Stimulated activated naive CD8-positive, alpha-beta T cell treated with anti-CD3 and anti-CD28 coated beads, Interleukin-15, Interleukin-2, amounts not matched to agents 100 U/mL and 50 U/mL, for 24 hours (primary cell): ENCODE measurements at places on chromosomes 12 and 14.

- no peak for DNase-seq
Observed at GRCh38 chr14:52538623-52539022, 13.7 kb downstream of the TXNDC16 start.

DNA sequence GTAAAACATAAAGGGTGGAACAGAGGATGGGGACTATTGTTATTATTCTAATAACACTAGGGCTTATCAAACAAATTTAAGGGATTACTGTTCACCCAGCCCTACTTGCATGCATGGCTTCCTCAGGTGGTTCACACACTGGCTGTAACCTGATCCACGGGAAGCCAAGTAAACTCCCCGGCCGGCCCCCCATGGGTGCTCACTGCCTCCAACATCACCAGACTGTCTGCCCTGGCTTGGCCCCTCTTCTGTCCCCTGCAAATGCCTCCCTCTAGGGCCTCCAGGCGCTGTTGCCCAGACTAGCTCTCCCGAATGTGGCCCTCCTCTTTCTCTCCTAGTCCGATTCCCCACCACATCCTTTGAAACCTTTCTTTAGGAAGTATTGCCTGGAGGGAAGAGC lies 18.6 kb downstream of the FAIM2 start:
- DNase-seq: no peak

DNA sequence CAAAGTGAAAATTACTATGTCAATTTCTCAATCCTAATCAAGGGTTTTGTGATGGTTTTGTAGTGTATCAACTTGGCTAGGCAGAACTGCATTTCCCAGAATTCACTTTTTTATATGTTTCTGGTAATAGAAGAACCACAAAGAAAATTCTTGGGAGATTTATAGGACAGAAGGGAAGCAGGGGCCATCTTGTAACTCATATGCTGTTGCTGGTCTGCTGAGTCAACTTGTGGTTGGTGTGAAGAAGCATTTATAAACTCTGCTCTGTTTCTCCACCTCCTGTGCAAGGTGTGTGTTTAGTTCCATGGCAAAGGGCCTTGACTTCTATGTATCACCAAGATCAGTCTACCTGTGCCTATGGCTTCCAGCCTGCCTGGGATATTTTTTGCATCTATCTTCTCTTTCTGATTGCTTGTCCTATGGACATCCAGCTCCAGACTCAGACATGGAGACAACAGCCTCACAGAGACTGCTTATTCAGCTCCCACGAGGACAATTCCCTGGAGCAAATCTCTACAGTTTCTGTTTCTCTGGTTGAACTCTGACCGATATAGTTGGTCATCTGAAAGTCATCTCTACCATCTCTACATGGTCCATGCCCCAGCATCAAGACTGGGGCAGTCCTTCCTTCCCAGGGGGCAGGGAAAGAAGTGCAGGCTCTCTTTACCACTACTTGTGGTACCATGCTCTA lies 364.3 kb upstream of the DDHD1 start:
- no peak for DNase-seq

DNA sequence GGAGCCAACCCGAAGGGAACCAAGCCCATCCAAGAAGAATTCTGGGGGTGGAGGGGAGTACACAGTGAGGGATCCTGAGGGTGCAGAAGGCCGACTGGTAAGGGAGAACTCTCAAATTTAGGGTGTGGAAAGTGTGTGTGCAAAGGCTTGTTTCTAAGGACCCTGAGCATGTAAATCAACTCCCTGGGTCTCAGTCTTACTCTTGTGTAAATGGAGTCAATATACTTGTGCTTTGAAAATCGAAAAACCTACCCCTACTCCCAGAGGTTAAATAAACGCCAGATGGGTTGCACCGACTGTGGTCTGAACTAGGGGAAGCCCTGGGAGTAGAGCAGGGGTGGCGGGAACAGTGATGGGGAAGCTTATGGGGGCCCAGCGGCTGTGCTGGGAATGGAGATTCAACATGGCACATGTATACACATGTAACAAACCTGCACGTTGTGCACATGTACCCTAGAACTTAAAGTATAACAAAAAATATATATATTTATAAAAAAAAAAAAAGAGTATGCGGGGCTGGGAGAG lies 6.0 kb downstream of the B4GALNT1 start:
- DNase-seq: no peak

- no peak for DNase-seq
Observed at GRCh38 chr12:3727354-3727753, 25.6 kb downstream of the CRACR2A start.

- DNase-seq: no peak
Observed at GRCh38 chr14:103084021-103084919, at the start of gene LBHD2. LBHD2 (plus strand) TSS chr14:103084210; CDS start chr14:103086013, 1,803 bp downstream.

DNA sequence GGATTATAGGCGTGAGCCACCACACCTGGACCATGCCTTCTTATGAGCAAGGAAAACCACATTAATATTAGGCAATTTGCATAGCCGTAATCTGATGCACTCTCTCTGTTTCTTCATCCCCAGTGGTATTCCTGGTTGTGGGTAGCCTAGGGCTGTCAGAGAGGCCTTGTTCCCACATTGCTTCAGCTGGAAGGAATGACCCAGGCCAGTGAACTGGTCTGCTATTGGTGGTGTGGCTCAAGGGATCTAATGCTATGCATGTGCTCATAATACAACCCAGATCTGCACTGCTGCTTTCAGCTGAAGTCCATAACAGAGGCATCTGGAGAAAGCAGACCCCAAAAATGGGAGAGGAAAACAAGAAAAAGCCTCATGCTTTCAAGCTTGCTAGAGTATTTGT lies 33.1 kb upstream of the G2E3 start:
- DNase-seq: no peak

DNA sequence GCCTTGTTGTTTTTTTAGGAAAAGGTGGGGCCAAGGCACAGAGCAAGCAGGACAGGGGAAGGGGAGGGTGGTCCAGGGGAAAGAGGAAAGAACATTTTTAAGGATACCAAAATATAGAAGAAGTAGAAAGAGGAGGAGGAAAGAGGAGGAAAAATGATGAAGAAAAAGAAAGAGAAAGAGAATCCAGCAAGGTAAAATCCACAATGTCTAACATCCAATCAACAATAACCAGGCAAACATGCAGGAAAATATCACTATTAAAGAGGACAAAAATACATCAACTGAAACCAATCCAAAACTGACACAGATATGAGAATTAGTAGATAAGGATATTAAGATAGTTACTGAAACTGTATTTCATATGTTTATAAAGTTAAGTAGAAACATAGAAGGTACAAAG lies 7.0 kb upstream of the TMEM120B start:
- DNase-seq: no peak

GRCh38 chr14:32820682-32821081 lies 118.0 kb upstream of the NPAS3 start:
- DNase-seq: no peak

GRCh38 chr12:66144791-66145754 lies 14.5 kb upstream of the LLPH start:
- no peak for DNase-seq

- DNase-seq: no peak
Observed at GRCh38 chr12:122942637-122943036, 23.6 kb downstream of the ABCB9 start.

GRCh38 chr12:29599381-29599780 lies 101.9 kb upstream of the OVCH1 start:
- DNase-seq: no peak

- DNase-seq: no peak
Observed at GRCh38 chr12:96020314-96021003, 14.9 kb downstream of the LTA4H start.

GRCh38 chr14:94368956-94369355 lies 19.4 kb downstream of the SERPINA1 start:
- DNase-seq: no peak
